SK-N-SH (cell line): ENCODE measurements at places on chromosomes 12 and 14. TPM values are rescaled to one million over a fixed set of nuclear protein-coding genes. Genes with fewer than 3 reads are reported as not detected.

DNA sequence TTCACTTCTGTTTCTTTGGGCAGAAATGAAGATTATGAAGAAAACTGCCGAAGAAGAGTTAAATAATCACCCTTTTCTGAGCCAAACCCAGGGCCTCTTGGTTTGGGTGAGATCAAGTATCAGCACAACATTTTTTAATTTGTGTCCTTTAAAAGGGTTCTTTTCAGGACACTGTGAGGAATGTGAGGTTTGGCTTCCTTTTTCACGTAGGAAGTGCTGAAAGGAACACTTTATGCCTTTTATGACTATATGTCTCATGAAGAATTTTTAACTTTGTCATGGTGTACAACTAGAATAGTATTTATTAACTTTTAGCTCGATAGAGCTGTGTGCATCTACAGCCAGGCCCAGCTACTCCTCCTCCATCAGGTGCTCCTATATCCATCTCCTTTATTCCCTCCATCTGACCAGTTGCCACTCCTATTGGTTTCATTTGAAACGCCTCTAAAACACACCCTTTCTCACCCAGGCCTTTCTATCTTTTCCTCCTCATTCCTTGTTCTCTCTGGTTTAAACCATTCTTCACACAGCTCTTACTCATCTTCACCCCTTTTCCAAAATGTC is 103.6 kb upstream of the LRIG3 start:
- no peak for DNase-seq

Gene HOXC4
- polyA plus RNA-seq: 1.6 and 3.7 TPM in 2 replicates

DNA sequence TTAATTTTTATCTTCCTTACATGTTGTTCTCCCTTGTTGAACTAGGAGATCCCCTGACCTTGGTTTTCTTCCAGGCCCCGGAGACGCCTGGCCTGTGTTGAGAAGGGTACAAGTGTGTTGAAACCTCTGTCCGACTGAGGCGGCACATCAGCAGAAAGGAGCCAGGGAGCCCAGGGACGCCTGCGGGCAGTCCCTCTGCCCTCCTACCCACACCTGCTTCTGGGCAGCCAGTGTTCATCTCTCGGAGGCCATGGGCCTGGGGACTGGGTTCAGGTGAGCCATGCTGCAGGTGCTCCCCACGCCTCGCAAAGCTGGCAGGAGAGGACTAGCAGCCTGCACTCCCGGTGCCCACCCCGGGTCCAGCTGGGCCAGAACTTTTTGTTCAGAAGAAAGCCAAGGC is 39.9 kb upstream of the EIF5 start:
- DNase-seq: peak; percentile 12

GRCh38 chr14:90721619-90722305 is 94.5 kb downstream of the TTC7B start:
- DNase-seq: no peak

Gene KRT4
- polyA plus RNA-seq: not detected in 2 replicates

DNA sequence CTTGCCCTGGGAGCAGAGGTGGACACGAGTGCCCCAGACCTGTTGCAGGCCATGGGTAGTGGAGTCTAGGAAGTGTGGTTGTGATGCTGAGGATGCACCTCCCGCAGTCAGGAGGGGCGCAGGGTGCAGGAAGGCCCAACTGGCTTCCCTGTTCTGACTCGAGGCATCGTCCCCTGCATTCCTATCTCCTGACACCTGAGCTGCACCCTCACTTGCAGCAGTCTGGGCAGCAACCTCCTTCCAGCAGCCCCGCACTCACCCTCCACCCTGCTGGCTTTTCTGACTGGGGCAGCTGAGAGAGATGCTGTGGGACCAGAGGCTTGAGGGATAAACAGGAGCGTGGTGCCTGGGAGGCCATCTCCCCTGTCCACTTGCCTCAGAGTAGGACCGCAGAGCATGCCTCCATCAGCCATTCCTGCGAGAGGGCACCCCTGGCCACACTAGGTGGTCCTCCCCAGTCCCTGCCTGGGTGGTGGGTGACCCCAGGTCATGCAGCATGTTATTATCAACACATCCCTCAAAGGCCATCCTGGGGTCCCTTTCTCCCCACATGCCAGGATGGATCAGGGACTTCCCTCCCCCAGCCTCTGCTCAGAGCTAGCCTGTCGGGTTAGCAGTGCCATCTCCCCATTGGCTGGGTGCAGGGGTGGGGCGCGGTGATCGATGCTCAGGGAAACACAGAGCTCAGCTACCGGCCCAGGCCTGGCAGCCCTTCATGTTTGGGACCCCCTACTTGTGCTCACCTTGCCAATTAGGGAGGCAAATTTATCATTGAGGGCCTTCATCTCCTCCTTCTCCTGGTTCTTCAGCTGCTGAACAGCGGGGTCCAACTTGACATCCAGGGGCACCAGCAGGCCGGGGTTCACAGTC is 719 bp downstream of the KRT80 start:
- no peak for DNase-seq

Gene TMEM233
- polyA plus RNA-seq: 2.3 and 2.6 TPM in 2 replicates

GRCh38 chr14:50311337-50311971 is 575 bp downstream of the L2HGDH start:
- DNase-seq: peak; percentile 87

- DNase-seq: no peak
These were observed 8.6 kb downstream of the PRKAB1 start for GRCh38 chr12:119676573-119676972.

- peak; percentile 98 for DNase-seq
These were observed at the start of gene CHGA for GRCh38 chr14:92922883-92923743. Gene CHGA, plus strand, starts transcription at chr14:92923150. Its CDS starts 210 bp downstream, at chr14:92923360.

Gene PLD4
- 0.02 TPM in 2 replicates for polyA plus RNA-seq
